ENCODE measurements at places on chromosomes 7 and 10.

GRCh38 chr10:93368210-93368609, 113.9 kb downstream of the MYOF start:
- no peak for DNase-seq

DNA sequence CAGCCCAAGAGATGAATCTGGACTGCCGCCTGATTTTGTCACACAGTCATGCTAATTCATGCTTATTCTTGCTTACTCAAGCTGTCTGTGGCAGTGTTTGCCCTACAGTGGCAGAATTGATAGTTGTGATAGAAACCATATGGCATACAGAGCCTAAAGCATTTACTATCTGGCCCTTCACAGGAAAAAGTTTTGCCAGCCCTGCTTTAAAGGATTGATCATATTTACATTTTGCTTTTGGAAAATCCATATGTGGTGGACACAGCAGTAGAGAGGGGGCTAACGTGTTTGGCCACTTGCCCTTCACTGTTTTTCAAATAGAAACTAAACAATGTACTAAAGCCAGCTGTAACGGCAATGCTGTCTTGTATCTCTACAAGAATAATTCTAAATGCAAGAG, 974.0 kb upstream of the GHITM start:
- no peak for DNase-seq

GRCh38 chr7:84088802-84089201, 105.8 kb downstream of the SEMA3A start:
- no peak for DNase-seq

DNA sequence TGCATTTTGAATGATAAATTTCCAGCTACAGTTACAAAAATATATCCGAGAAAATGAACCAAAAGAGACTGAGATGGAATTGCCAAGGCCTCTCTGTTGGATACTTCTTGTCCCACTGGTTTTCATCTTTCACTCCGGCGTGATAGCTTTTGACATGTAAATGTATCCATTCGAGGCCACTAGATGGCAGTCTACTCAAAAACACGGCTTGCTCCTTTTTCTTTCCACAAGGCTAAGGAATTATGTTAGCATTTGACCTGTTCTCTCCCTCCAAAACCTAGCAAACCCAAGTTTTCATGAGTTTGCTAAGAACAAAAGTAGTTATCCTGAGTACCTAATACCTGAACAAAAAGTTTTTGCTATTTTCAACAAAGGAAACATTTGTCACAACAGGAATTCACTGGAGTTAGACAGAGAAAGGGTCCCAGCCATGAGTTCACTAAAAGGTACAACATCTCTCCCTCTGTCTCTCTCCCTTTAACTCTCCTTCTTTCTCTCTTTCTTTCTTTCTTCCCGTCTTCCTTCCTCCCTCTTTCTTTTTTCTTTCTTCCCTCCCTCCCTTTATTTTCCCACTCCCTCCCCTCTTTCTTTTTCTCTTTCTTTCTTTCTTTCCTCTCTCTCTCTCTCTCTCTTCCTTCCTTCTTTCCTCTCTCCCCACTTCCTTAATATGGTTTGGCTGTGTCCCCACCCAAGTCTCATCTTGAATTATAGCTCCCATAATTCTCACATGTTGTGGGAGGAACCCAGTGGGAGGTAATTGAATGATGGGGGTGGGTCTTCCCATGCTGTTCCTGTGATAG, 207.9 kb upstream of the MYO3A start:
- peak; percentile 78 for DNase-seq

- DNase-seq: no peak
Measured at GRCh38 chr7:119964788-119965542, 308.0 kb upstream of the KCND2 start.

DNA sequence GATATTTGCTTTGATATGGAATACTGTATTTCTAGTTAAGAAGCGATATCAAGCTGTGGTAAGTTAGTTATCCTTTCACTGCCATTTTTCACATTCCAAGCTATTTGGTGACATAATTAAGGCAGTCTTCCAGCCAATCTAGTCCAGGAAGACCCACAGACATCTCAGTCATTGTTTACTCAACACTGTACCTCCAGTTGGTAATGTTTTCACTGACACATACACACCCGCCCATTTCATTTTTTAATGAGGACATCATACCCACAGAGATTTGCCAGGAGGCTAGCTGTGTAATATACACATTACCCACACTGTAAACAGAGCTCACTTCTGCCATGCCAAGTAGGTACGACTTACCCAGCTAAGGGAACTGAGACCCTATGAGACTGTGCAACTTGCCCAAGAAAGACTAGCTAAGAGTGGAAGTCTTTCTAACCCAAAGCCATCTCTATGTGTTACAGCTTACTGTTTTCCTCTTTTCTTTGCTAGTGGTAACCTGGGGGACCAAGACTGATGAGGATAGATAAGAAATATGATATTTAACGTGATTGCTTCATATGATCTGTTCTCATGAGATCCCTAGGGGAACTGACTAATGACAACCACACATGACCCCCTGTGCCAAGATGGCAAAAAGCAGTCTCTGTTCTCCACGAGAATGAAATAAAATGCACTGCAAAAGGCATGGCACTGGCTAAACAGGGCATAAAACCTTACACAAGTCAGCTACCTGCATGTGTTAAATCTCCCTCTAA, 179.0 kb downstream of the DGKI start:
- no peak for DNase-seq

- DNase-seq: no peak
Measured at GRCh38 chr10:35335133-35336083, 901 bp upstream of the CCNY start.

GRCh38 chr7:38950309-38950708, 27.4 kb upstream of the POU6F2 start:
- DNase-seq: no peak

GRCh38 chr7:148809856-148810255, 74.2 kb downstream of the EZH2 start:
- no peak for DNase-seq

- DNase-seq: no peak
Measured at GRCh38 chr10:119250641-119251314, 43.4 kb downstream of the GRK5 start.

- no peak for DNase-seq
Measured at GRCh38 chr10:85532773-85533172, 833.8 kb downstream of the GRID1 start.

DNA sequence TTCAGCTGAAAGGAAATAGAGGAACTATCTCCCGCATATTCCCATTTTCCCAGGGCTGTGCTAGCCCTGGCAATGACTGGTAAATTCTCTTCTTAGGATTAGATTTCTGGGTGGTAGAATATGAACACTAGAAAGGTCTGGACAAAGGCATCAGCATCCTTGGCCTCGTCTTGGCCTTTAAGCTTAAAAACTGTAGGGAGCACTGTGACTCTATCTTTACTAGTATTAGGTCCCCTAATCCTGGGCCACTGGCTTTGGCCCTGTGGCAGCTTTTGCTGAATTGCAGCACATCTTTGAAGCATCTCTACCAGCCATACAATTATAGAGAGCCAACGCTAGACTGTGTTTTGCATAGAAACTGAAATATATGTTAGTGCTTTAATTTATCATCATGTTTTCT, 41.5 kb upstream of the EBLN1 start:
- DNase-seq: no peak

DNA sequence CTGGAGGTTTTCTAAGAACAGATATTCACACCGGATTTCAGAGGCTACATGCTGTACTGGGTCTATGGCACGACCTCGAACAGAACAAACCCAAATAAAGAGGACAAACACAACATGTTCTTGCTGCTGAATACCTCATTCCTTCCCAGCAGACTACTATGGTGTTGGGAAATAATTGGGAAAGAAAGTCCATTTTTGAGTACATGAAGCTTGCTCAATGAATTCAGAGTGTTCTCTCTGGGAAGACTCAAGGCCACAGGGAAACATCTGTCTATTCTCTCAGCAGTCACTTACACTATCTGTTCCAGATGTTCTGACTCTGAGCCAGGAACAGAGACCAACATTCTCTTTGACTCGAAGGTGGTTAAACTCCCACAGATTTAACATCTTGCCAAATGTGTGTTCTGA, 30.9 kb downstream of the LAMB1 start:
- DNase-seq: no peak

GRCh38 chr10:48333856-48334255, 27.4 kb downstream of the MAPK8 start:
- no peak for DNase-seq

DNA sequence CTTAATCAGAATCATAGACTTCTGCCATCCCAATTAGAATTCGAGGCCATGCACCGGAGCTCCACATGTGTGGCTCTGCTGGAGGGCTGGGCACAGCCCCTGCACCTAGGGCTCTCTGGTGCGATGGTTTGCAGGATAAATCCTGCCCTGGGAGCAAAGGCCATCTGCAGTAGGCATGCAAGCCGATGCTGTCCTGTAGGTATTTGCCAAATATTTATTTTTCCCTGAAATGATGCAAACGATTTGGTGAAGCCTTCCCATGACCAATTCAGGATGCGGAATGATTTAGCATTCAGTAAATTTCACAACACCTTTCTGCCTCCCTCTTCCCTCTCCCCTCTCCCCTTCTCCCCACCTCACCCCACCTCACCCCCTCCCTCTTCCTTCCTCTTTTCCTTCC, 170.6 kb downstream of the EBF3 start:
- no peak for DNase-seq

- DNase-seq: no peak
Measured at GRCh38 chr10:113178771-113179170, 228.7 kb downstream of the TCF7L2 start.

GRCh38 chr7:125406111-125406510, 476.5 kb upstream of the POT1 start:
- DNase-seq: no peak

DNA sequence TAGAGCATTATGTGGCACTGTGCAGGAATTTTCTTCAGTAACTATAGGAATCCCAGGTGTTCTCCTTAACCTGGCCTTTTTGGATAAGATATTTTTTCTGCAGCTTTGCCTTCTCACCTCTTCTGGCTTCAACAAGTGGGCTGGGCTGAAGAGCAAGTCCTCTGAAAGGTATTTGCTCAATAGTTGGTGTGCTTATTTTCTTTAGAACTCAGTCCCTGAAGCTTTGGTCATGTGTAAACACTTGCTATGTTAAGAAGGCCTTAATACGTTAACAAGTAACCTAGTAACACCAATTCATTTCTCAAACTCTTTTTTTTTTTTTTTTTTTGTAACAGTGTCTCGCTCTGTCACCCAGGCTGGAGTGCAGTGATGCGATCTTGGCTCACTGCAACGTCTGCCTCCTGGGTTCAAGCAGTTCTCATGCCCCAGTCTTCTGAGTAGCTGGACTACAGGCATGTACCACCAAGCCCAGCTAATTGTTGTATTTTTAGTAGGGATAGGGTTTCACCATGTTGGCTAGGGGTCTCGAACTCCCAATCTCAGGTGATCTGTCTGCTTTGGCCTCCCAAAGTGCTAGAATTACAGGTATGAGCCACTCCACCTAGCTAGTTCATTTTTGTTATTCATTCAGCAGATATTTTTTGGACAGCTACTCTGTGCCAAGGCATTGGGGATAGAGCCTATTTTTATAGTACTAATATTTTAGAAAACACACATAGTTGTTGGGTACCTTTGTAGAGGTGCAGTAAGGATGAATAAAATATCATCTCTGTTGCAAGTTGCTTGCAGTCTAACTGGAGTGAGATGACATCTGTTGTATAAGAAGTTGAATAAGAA, 164.6 kb downstream of the SND1 start:
- no peak for DNase-seq

DNA sequence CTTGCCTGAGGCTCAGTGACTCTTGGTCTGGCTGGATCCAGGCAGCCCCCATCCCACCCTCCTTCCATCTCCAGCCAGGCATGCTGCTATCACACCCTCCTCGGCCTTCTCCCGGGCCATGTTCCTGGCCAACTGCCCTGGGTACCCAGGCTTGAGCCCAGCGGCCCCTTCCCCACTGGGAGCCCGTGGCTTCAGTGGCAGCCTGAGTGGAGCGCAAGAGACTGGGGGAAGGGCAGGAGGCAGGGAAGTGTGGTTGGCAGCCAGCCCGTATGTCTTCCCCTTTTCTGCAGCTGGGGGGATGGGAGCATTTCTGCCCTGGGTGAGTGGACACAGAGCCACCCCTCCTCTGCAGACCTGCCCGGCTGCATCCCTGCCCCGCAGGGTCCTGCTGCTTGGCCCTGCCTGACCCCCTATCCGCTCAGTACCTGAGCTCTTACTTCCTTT, 148.5 kb downstream of the ARHGAP22 start:
- no peak for DNase-seq

DNA sequence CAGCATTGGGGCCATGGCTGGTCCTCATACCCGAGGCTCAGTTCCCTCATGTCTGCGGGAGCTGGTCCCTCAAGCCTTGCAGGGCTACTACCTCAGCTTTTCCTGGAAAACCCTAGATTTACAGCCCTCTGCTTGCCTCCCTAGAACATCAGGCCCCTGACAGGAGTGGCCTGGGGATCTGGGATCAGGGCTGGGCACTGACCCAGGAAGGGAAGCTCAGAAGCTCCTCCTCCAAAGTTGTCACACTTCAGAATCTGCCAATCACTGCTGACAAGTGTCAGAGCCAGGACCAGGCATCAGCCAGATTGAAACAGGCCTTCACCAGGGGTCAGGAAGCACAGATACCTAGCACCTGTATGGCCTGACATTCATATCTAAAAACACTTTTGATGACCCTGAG, 115.2 kb downstream of the GRID1 start:
- no peak for DNase-seq

DNA sequence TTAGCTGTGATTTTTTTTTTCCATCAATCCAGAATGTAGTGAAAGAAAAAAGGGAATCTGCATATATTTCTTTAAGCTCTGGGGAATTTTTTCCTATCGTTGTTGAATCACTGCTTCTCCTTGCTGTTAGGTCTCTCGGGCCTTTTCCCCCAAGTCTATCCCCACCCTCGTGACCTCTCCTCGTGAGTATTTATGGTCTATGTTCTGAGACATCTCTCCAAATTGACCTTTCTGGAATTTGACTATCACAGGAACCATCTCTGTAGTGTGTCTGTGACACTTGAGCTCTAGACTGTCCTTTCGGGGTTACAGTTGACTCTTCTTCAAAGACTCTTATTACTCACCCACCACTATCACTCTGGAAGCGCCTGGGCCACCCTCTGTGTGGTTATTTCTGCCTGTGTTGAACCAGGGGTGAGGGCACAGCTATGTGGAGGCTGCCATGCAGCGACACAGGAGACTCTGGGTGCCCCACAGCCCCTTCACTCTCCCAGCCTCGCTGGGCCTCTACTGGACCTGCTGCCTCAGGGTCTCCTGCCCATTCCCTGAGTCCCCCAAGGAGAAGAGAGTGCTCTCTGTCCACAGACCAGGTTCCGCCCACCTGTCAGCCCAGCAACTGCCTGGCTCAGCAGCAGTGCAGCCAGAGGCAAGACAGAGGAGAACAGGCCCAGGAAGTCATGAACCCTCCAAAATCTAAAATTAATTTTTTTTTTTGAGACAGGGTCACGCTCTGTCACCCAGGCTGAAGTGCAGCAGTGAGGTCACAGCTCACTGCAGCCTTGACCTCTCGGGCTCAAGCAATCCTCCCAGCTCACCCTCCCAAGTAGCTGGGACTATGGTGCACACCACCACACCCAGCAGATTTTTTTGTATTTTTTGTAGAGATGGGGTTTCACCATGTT, 45.7 kb upstream of the PTPRN2 start:
- no peak for DNase-seq

GRCh38 chr10:99432881-99433280, 2.5 kb upstream of the GOT1 start:
- DNase-seq: no peak

Data from NT2/D1 (cell line).